ENCODE measurements at places on chromosomes 4 and X. TPM values are rescaled to one million over a fixed set of nuclear protein-coding genes. Genes with fewer than 3 reads are reported as not detected.

Gene ASB5
- not detected for total RNA-seq

Gene FAM9B
- not detected for total RNA-seq

Gene HOPX
- 16.5 TPM for total RNA-seq

Gene CT45A3
- not detected for total RNA-seq

Gene AFF2
- total RNA-seq, result 1.7 TPM
